ENCODE measurements at places on chromosomes 2 and 18.

DNA sequence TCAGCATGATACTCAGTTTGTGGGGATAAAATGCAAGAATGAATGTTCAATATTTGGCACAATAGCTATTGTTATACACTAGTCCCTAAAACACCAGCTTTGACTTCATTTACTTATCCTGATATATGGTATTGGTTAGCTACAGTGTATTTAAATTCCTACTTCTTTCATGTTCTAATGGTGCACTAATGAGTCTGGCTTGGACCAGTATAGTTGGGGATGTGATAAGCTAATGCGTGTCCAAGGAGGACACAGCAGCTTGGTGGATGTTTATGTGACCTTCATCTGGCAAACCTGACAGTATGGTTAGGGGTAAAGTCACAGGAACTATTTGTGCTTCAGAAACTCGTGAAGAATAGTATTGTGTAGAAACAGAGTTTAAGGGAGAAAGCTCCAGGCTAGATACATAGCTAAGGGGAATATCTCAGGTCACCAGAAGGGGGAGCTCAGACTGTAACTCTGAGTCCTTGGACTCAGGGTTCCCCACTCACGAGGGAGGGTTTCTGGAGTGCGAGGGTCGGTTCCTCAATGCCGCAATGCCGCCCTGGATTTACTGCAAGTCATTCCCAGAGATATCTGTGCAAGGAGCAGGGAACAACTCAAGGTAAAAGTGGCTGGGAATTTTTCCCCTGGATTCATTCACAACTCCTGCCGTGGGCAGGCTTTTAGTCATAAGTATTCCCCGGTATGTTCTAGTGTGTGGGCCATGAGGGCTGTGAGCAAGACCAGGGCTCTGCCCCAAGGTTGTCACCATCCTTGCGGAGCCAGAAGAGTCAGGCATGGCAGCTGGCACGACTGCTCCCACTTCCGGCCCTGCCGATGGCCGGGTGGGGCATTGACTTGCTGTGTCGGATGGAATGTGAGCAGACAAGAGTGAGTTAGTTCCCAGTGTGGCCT is 14.5 kb downstream of the IL1R2 start:
- no peak for DNase-seq

DNA sequence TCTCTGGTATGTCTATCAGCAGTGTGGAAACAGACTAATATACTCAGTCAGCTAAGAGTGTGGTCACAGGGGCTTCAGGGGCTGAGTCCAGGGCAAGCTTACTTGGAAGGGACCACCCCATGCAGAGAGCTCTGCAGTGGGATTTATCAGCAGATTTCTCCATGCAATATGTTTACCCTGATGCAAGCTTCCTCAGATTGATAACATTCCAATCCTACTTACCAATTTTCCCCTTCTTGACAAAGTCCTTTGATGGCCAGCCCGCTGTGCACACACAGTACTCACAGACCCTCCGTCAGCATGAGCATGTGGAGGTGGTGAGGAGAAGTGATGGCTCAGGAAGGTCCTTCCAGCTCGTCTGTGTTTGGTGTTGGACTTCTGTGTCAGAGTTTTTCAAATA is 51.8 kb downstream of the SH3RF3 start:
- no peak for DNase-seq

DNA sequence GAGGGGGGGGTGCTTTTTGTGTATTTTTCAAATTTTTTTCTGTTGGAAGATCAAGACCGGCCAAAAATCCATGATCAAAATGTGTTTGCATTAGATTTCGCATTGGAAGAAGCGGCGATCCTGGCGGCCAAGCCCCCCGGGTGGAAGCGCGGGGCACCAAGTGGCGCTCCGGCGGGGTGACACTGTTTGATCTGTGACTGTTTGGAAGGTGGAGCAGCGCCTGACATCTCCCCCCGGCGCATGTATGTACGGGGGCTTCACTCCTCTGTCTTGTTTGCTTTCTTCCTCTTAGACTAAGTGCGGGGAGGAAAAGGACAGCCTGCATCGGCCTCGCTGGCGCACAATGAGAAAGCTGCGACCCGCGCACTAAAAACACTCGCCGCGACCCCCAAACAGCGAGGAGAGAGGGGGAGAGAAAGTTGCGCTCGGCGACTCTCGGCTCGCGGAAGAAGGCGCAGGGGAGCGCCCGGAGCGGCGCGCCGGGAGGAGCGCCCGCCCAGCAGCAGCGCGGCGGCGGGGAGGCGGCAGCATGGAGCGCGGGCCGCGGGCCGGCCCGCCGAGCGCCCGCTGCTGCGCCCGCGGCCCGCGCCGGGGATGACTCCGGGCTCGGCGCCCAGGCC is 515 bp downstream of the TSHZ1 start:
- no peak for DNase-seq

DNA sequence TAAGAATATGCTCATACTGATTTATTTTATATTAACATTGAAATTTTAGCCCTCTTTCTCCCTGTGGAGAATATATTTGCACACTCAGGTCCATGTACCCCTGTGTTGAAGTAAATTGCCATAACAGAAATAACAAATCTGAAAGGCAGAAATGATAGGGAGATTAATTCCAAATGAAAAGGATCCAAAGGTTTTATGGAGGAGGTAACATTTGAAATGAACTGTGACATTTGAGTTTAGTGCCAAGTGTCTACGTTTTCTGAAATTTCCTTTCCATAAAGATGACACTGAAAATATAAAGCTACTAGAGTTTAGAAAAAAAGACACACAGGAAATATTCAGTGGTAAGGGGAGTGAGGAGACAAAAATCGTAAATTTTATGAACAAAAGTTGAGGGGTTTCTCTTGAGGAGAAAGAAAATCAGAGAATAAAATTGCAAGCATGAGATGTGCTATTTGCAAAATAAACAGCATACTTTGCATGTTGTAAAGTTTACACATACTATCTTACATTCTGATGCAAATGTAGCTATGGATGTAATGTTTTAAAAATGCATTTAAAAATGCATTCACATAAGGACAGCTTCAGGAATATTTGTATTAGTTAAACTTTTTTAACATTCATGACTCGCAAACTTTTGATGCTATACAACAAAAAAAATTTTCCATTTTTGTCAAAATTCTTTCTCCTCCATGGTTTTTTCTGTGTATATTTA is 69.5 kb downstream of the BAZ2B start:
- DNase-seq, result no peak

- no peak for DNase-seq
Observed at GRCh38 chr2:134333646-134334189, 79.8 kb downstream of the MGAT5 start.

- no peak for DNase-seq
Observed at GRCh38 chr2:215914054-215914776, 99.1 kb downstream of the MREG start.

DNA sequence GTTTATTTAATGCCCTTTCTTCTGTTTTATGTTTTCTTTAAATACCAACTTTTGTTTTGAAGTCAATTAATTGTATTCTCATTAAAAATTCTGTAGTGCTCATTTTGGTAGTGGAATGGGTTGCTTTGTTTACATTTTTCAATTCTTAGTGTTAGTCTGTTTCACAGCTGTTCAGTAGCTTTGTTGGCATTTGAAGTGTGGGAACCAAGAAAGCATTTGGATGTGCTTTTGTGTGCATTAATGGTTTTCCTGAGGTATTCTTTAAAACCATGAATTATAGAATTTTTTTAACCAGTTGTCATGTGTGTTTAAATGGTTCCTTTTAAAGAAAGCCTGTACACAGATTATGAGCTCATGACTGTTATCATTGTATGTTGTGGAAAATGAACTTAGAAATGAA is 19.7 kb downstream of the MIB1 start:
- no peak for DNase-seq

DNA sequence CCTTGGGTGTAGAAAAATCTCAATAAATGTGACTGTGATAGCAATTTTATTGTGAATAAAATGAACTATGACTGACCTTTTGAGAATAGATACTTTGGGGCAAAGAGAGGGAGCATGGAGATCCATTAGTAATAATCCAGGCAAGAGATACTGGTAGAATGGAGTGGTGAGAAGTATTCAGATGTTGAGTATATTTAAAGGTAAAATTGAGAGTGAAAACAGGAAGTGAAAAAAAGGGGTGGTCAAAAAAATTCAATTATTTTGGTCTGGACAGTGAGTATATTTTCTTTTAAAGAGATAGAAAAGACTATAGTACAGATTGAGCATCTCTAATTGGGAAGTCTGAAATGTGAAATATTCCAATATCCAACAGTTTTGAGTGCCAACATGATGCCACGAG is 1515.6 kb upstream of the NXPH2 start:
- DNase-seq, result no peak
